ENCODE measurements at places on chromosomes 5 and 9. TPM values are rescaled to one million over a fixed set of nuclear protein-coding genes. Genes with fewer than 3 reads are reported as not detected.

The AQP7 gene
- 0.54 TPM for total RNA-seq

The NINJ1 gene
- 10.2 TPM for total RNA-seq

The GALT gene
- 59.7 TPM for total RNA-seq

- no peak for DNase-seq
Measured at GRCh38 chr5:133930813-133931090, 37.7 kb downstream of the C5orf15 start.

- no peak for DNase-seq
Measured at GRCh38 chr9:17017931-17018491, 116.8 kb upstream of the CNTLN start.

- DNase-seq: no peak
Measured at GRCh38 chr9:107409581-107410389, 79.8 kb downstream of the KLF4 start.

GRCh38 chr5:52013523-52013922 lies 630.3 kb downstream of the ISL1 start:
- no peak for DNase-seq

- no peak for DNase-seq
Measured at GRCh38 chr5:134845335-134845851, 375 bp upstream of the C5orf24 start.

GRCh38 chr9:61673664-61674381 lies 484.0 kb downstream of the SPATA31A7 start:
- no peak for DNase-seq

Data from cerebellum (tissue), 4 donors.